ENCODE measurements at places on chromosomes 1 and 21. TPM values are rescaled to one million over a fixed set of nuclear protein-coding genes. Genes with fewer than 3 reads are reported as not detected.

The DNASE2B gene
- total RNA-seq: not detected

The CD48 gene
- total RNA-seq: 228 TPM

The OLFM3 gene
- not detected for total RNA-seq

The GIPC2 gene
- total RNA-seq: 0.07 TPM

The VAMP4 gene
- 18.5 TPM for total RNA-seq

The BSND gene
- not detected for total RNA-seq

The JMJD4 gene
- total RNA-seq: 25.6 TPM

The MATN1 gene
- 0.17 TPM for total RNA-seq

The RAB25 gene
- total RNA-seq: not detected

The RHBDL2 gene
- total RNA-seq: not detected

The GJA9 gene
- total RNA-seq: not detected

The ARHGAP30 gene
- total RNA-seq: 314 TPM

The NLRP3 gene
- total RNA-seq: 0.27 TPM

The MPC2 gene
- total RNA-seq: 51.7 TPM

The PGLYRP3 gene
- not detected for total RNA-seq

The PLPP3 gene
- total RNA-seq: not detected

The CCDC17 gene
- 4.7 TPM for total RNA-seq

The ALPL gene
- not detected for total RNA-seq

The REG4 gene
- total RNA-seq: 1.0 TPM

Data from T-helper 1 cell treated with Interleukin-12 subunit alpha and Interleukin-12 subunit beta and Interleukin-4 antibody, amounts not matched to agents 30 ng/mL and 1 ng/mL, for 36 hours (primary cell).